ENCODE measurements at places on chromosomes 3 and 15.

GRCh38 chr15:88649286-88649733 lies 10.5 kb downstream of the ISG20 start:
- DNase-seq, result no peak

DNA sequence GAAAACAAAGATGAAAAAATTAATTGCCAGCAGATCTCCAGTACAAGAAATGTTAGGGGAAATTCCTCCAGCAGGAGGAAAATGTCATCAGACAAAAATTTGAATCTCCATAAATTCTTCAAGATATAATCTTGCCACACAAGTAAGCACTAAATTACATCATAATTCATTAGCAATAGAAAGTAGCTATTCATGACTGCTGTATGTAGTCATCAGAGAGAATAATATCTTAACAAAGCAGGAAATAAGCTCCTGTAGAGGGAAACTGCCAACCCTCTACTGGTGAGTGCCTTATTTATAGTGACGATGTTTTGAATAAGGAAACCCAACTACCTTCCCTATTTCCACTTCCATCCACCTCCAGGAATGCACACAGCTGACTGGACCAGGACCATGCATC lies 15.8 kb upstream of the SLC27A2 start:
- no peak for DNase-seq

GRCh38 chr15:63178034-63178433 lies 11.4 kb upstream of the RAB8B start:
- DNase-seq, result no peak

GRCh38 chr15:63408524-63408923 lies 26.9 kb upstream of the CA12 start:
- DNase-seq, result no peak

DNA sequence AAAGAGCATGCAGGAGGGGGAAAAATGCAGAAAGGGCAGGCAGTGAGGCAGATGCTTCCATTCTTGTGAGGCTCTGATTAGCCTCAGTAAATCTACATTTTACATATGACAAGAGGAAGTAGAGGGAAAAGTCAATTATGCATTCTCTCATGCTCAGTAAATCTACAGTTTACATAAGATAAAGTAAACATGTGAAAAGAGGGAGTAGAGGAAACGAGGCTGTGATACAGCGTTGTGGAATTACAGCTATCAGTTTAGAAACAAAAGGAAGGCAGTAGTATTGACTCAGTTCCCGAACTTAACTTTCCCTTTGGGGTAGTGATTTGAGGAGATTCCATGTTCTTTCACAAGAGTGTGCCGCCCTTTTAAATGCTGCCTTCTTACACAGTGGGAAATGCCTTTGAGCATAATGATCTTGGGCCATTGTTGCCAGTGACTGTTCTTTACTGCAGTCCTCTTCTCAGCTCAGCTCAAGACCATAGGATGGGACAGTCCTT lies 39.3 kb downstream of the OSTN start:
- no peak for DNase-seq

DNA sequence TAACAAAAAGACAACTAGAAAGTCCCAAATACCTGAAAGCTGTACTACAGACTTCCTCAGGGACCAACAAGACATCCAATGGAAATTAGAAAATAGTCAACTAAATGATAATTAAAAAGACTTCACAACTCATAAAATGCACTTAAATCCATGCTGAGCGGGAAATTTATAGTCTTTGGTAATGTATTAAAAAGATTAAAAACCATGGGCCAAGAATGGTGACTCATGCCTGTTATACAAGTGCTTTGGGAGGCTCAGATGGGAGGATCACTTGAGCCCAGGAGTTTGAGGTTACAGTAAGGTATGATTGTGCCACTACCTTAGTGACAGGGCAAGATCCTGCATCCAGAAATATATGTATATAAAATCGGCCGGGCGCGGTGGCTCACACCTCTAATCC lies 45.0 kb downstream of the CPEB1 start:
- no peak for DNase-seq

- peak; percentile 56 for DNase-seq
Observed at GRCh38 chr3:13346481-13347389, 73.4 kb downstream of the NUP210 start.

- peak; percentile 20 for DNase-seq
Observed at GRCh38 chr3:141402476-141403171, 34.3 kb downstream of the ZBTB38 start.

DNA sequence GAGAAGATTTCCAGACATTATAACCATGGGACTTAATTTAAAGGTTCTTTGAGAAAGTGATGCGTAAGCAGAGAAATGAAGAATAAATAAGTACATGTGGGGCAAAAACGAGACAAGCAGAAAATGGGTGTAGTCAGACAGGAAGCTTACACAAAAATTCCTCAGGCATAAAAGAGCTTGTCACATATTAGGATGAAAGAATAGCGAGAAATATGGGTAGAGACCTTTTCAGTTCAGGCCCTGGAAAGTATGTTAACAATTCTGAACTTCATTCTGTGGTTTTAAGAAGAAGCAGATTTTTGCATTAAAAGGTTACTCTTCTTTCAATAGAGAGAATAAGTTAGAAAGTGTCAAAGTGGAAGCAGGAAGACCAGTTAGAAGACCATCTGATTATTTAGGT lies 352.4 kb downstream of the ROBO1 start:
- no peak for DNase-seq

DNA sequence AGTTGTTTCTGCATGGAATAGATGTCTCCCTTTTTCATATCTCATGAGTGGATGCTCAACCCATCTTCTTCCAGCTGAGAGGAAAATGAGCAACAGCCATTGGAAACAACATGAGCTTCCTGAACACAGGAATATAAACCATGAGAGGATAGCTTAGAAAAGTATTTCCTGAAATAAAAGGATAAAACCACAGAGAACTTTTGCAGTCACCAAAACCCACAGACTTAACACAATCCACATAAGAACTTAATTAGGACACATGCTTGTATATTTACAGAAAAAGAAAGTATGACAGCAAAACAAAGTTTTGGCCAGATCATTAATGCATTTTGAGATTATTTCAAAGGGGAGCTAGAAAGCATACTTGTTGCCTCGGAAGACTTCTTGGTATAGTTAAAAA lies 180.5 kb upstream of the RASGRP1 start:
- no peak for DNase-seq

DNA sequence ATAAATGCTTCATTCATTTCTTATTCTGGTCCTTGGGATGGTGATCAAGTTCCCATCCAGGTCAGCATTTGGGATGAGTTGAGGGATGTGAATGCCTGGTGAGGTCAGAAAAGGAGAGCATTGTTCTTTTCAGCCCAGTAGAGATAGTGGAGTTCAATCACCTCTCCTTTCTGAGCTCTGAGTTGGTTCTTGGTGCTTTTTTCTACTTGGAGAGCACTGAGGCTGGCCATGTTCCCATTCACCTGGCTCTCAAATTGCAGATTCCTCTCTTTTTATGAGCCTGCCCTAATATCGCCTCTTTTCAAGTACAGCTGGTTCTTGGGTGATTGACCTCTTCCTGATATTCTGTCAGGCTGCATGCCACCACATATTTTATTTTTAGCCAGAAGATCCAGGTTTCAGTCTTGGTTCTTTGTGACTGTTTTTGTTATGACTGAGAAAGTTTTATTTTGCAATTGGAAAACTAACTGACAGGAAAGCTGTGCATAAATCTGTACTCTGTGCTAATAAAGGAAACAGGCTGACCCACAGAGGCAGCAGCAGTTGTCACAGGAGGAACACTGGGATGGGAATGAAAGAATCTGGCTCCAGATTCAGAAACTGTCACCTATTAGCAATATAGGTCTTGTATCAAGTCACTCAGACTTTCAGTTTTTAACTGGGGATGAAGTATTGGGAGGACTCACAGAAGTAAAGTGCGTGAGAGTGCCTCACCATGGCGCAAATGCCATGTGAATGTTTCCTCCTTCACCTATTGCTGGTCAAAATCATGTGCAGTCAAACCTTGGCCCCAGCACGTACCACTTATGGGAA lies 10.7 kb downstream of the AQP9 start:
- no peak for DNase-seq
